ENCODE measurements at places on chromosomes 3 and 15.

DNA sequence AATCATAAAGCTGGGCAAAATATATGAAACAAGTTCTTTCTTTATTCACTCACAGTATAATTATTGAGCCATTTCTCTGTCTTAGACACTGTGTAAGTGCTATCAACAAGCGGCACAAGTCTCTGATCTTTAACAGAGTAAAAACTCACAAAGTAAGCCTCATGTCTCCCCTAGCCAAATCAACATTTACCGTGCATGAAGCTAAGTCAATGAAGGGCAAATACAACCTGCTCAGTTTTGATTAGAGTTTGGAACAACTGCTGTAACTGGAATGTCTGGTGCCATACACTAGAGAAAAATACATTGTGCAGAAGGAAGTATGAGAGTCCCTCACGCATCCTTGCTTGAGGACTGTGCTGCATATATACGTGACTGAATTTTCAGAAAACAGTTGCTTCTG is 291.0 kb upstream of the EPHA3 start:
- no peak for DNase-seq

DNA sequence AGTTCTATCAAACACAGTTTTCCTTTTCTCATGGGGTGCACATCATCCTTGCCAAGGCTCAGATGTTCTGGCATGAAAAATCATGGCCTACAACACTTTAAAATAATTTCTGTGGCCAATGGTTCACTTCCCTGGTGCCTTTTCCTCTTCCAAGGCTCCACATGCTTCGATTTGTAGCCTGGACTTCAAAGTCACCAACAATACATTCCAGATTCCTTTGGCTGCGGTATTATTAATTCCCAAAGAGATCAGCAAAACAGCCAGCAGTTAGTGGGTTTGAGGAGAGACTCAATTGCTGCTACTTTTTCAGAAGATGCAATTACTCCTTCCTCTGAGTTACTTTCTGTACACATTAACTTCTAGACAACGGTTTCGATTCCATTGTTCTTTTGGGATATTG is 80.3 kb upstream of the CCDC80 start:
- no peak for DNase-seq

DNA sequence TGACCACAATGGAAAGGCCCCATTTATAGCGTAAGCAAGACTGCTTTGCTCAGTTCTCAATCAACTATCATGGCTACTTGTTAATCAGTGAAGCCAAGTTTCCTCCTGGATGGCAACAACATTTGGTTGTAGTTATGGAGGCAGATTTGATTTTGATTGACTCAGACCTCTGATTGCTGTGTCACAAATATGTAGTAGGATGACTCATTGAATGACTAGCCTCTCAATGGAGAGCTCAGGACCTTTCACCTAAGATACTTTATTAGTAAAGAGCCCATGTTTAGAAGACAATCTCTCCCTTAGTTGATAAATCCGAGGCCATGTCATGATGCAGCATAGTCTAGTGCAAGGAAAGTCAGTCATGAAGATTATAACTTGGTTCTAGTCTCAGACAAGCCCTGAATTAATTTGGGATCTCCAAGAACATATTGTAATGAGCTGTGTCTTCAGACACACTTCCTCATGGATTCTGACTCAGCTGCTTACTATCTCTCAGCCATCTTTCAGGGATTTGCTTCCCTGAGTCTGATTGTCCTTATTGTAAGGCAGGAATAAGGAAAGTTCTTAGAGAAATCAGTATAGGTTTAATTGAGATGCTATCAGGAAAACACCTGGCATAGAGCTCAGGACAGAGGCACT is 397.4 kb upstream of the TMCO5A start:
- DNase-seq: no peak

DNA sequence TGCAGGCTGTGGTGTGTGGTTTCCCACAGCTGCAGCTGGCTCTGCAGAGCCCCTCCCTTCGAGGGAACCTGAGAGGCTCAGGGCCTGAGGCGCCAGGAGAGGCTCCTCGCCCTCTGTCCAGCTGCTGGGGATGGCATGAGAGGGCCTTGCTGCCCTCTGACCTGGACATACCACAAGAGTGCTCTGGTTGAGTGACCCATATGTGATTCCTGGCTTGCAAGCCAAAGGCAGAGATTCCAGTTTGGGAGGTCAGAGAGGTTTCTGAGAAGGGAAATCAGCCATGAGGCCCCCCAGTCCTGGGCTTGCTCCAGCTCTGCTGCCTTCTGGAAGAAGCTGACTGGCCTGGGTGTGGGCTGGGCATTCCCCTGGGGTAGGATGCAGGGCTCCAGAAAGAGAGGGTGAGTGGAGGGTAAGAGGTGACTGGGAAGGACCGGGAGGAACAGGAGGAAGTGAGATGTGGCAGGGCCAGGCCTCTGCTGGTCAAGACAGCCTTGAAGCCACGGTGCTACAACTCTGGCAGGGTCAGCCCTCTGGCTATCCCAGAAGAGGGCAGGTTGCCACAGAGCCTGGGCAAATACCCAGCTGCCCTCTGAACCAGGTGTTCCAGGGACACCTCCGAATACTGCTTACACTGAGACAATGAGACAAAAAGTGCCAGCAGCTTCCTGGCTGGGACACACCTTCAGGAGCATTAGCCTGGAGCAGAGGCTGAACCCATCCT is 16.0 kb upstream of the SRP14 start:
- DNase-seq: no peak

All from Kasumi-1 (cell line).